ENCODE measurements at places on chromosomes 11 and 22.

GRCh38 chr22:46287873-46288751, 8.6 kb upstream of the GTSE1 start:
- no peak for DNase-seq

DNA sequence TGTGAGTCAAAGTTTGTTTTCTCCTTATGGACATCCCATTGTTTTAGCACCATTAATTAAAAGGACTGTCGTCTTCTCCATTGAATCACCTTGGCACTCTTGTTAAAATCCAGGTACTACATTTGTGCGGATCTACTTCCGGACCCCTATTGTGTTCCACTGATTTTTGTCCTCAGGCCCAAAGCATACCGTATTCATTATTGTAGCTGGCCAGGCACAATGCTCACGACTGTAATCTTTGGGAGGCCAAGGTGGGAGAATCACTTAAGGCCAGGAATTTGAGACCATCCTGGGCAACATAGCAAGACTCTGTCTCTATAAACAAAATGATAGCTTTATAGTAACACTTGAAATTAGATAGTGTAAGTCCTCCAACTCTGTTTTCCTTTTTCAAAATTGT, 8.9 kb upstream of the GNB1L start:
- DNase-seq: no peak

DNA sequence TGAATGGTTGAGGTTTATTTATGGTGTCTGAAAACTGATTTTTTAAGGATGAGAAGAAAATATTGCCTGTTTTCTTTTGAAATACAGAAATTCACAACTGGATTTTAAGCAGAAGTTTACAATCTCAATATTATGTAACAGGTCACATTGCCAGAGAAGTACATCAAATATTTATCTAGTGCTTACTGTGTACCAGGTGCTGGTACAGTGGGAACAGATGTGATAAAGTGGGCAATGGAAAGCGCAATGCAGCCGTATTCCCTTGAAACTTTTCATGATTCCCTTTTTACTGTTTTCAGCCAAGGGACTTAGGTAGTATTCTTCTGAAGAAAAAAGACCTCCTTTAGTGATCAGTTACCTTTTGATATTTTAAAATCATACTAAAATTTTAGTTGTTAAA, 49.6 kb downstream of the TTC17 start:
- no peak for DNase-seq

GRCh38 chr11:26622181-26622580, 50.1 kb upstream of the MUC15 start:
- DNase-seq: no peak

DNA sequence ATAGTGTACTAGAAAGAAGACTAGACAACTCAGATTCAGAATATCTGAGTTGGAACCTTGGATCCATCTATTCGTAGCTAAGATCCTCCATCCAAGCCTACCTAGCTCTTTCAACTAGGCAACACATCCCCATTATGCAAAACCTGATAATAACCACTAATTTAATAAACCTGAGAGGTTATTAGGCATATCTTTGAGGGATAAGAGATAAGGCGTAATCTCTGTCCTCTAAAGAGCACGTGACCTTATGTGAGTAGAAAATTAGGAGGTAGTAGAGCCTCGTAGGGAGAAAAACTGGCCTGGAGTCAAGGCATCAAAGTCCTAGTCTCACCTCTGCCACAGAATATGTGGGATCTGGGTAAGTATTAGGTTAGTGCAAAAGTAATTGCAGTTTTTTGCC, 87.8 kb downstream of the FAM168A start:
- DNase-seq: no peak

DNA sequence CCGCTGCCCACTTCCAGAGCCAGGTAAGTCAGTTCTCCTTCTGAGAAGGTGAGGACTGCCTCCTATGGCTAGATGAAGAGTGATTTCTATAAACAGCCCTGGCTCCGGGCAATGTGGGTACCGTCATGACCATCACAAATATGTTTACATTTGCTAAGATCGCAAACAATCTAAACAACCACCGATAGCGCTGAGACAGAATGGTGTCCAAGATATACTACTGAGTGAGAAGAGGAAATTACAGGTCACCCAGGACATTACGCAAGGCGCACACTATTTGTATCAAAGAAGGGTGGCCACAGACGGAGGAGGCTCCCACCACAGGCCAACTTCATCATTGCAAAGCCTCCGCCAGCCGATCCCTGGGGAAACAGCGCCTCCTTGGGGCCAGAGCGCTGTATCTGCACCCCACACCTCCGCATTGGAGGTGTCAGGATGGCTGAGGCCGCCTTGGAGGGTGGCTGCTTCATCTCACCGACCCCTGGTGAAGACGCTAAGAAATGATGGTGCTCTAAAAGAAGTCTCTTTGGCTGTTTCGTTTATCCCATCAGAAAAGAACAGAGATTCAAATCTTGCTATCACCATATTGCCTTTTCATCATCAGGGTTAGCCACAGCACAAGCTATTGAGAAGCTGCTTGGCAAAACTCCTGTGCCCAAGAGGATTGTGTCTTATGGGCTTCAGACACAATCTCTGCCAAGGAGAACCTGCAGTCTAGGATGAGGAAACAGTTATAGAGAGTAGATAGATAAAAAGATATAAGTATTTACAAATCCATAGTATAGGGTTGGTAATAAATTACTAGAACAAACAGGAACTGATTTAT, 12.3 kb upstream of the ASRGL1 start:
- no peak for DNase-seq

GRCh38 chr11:65692367-65692766, 19.7 kb upstream of the KAT5 start:
- DNase-seq: no peak

GRCh38 chr22:25008666-25009065, 56.1 kb downstream of the KIAA1671 start:
- DNase-seq: no peak
